Activated CD4-positive, alpha-beta T cell treated with anti-CD3 and anti-CD28 coated beads, Interleukin-2, Interleukin-6, amounts not matched to agents 100 ng/mL and 50 ng/mL, durations not matched to agents 16 hours and 8 hours (primary cell): ENCODE measurements at places on chromosomes 12 and 14.

GRCh38 chr12:44031472-44032185, 195.7 kb downstream of the TMEM117 start:
- DNase-seq: no peak

GRCh38 chr14:69320581-69321365, 60.8 kb downstream of the GALNT16 start:
- DNase-seq: no peak

DNA sequence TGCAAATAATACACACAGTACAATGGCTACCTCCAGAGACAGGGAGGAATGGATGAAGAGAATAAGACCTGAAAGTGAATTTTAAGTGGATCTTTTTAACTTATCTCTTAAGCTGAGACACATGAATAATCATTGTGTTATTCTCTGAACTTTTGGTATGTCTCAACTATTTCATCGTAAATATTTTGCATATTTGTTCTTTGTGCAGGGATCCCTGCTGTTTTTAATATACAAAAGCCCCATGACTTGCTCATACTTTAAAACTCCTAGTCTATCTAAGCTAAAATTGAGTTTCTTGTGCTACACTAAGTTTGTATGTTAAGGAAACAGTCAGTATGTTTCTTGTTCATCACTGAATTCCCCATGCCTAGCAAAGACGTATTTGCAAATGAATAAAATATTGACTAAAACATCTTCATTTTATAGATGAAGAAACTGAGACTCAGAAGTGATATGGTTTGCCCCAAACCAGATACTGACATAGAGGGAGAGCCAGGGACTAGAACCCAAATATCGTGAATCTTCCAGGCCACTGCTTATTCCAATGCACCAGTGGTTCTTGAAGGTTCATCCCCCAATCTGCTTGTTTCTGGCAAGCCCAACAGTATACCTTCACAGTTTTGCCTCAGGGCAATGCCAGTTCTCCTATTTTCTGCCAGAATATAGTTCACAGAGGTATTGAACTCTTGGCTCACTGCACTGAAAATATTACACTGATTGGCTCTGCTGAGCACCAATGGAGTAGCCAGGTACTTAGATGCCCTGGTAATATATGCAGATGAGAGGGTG, 356.9 kb downstream of the MED13L start:
- DNase-seq: no peak

DNA sequence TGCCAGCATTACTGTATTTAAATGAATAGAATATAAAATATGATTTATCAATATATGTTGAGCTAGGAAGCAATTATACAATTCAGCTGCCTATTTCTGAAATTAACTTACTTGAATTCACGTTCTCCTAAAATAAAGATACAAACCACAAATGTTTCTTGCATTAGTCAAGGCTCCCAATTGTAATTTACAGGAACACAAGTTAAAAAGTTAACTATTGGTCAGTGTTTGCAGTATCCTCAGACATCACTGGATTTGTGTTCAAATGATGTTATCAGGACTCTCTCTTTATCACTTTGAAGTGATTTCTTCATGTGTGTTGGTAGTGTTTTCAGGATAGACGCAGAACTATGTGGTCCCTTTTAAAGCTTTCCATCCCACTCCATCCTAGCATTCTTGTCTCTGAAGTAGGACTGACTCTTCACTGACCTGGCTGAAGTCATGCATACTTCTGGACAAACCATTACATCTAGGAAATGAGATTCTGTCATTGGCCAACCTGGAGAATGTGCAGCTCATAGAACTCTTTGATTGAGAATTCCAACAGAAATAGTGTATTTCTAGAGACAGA, 156.1 kb downstream of the KICS2 start:
- no peak for DNase-seq

GRCh38 chr14:96349286-96350075, 13.7 kb downstream of the ATG2B start:
- DNase-seq: peak; percentile 56

DNA sequence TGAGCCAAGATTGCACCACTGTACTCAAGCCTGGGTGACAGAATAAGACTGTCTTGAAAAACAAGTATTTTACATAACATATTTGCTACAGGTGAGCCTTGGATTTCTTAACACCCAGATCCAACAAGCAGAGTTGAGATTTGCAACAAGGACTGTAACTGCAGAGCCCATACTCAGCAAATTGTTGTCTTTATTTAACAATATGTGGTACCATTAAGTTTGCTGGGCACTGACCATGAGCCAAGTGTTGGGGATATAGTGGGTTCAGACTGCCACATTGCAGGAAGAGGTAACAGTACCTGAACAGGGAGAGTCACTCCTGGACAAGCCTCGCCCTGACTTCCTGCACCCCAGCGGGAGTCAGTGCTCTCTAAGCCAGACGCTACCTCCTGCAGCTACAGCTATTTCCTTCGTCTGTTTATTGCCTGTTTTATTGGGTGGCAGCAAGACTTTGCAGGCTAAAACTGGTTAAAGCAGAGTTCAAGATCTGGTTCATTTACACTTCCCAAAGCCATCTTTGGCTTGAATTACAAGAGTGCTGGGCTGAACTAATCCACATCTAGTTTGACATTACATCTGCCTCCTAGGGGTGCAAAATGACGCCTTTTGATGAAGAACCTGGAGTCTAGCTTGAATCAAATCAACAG, 12.5 kb downstream of the AHSA1 start:
- DNase-seq: no peak

GRCh38 chr14:94470311-94470710, 5.7 kb downstream of the SERPINA9 start:
- no peak for DNase-seq

DNA sequence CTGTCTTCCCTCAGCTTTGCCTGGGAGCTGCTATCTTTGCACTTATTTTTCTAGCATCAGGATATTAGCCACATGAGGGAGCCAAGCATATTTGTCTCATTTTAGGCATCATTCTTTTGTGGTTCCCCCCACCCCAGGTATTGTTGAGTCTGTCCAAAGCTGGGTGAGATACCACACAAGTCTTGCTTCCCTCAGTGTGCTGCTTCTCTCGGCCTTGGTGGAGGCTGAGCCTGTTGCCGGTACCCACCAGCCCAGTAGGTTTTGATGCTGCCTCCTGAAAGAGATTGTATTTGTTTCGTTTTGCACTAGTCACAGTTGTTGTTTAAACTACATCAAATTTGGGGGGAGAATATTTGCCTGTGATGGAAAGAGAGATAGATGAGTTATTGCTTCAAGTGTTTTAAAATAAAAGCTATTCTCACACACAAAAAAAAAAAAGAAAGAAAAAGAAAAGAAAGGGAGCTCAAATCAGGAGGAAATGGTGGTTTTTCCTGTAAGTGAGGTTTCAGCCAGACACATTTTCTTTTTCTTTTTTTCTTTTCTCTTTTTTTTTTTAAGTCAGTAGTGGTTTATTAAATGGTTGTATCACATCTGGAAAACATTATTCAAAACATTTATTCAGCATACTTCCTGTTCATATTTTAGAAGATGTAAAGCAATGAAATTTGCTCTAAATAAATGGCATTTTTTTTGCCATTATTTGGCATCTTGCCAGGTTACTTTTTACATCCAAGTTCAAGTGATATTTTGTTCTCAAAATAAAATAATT, 58.5 kb downstream of the SLC4A8 start:
- DNase-seq: peak; percentile 57

DNA sequence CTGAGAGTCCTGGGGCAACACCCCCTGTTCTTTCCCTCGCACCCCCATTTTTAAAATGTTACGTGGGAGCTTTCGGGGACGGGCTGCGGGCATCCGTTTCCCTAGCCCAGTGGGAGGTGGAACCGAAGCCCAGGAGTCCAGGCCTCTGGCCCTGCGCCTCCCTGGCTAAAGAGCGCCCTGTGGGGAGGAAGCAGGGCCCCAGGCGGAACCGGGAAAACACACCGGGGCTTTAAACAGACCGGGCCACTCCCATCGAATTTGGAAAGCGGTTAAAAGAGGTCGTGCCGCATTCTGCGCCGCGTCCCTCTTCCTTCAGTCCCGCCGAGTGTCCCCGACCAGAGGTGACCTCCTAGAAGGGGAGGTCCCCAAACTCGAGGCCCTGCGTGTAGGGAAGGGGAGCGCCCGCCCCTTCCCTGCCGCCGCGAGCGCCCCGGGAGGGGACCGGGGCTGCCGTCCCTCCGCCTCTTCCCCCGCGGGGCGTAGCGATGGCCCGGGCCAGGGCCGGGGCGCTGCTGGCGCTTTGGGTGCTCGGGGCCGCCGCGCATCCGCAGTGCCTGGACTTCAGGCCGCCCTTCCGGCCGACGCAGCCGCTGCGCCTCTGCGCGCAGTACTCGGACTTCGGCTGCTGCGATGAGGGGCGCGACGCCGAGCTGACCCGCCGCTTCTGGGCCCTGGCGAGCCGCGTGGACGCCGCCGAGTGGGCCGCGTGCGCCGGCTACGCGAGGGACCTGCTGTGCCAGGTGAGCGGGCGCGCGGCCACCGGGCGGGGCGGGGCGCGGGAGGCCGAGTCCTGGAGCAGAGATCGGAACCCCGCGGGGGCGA, at the start of gene HHIPL1:
Gene HHIPL1, plus strand, starts transcription at position 407 of the 822 bp plus-strand sequence. Its CDS starts 79 bp downstream, at position 486.
- no peak for DNase-seq

DNA sequence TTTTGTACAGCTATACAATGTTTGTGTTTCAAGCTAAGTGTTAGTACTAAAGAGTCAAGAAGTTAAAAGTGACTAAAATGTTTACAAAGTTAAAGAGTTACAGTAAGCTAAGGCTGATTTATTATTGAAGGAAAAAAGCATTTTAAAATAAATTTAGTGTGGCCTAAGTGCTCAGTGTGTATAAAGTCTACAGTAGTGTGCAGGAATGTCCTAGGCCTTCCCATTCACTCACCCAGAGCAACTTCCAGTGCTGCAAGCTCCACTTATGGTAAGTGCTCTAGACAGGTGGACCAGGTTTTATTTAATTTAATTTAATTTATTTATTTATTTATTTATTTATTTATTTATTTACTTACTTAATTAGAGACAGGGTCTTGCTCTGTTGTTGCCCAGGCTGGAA, 19.6 kb downstream of the DLK1 start:
- no peak for DNase-seq

- no peak for DNase-seq
These were observed 162.9 kb downstream of the LRIG3 start for GRCh38 chr12:58757422-58757821.

GRCh38 chr12:122226366-122227125, 694 bp upstream of the DIABLO start:
- DNase-seq: no peak

GRCh38 chr12:51395283-51396230, 4.4 kb upstream of the GALNT6 start:
- DNase-seq: peak; percentile 69

DNA sequence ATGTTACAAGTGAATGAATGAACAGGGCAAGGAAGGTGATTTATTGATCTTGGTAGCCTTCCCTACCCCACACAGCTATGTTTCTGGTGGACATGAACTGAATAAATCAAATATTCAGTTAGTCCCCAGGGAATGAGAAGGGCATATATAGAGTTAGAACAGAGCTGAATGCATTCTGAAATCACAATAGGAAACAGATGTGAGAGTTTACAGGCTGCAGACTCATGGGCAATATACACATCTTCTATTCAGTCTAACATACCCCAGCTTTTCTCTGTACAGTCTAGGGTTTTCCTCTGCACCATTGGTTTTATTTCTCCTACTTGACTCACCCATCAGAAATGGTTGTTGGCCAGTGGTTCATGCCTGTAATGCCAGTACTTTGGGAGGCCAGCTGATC, 7.3 kb upstream of the STX2 start:
- DNase-seq: no peak

- DNase-seq: no peak
These were observed 32.0 kb downstream of the EAPP start for GRCh38 chr14:34507459-34507858.

GRCh38 chr12:73057428-73057827, 785.3 kb downstream of the TRHDE start:
- no peak for DNase-seq

DNA sequence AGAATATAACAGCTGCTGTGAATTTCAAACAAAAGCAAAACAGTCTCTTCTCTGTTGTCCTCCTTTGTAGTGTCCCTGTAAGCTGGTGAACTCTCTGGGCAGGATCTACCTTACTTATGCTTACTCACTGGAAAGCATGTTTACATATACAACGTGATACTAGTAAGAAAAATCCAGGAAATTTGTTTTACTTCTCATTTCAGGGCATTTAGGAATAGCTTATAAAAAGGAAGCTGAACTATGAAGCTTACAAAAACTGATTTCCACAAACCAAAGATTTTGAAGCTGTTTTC, 311.0 kb downstream of the NOVA1 start:
- DNase-seq: no peak

DNA sequence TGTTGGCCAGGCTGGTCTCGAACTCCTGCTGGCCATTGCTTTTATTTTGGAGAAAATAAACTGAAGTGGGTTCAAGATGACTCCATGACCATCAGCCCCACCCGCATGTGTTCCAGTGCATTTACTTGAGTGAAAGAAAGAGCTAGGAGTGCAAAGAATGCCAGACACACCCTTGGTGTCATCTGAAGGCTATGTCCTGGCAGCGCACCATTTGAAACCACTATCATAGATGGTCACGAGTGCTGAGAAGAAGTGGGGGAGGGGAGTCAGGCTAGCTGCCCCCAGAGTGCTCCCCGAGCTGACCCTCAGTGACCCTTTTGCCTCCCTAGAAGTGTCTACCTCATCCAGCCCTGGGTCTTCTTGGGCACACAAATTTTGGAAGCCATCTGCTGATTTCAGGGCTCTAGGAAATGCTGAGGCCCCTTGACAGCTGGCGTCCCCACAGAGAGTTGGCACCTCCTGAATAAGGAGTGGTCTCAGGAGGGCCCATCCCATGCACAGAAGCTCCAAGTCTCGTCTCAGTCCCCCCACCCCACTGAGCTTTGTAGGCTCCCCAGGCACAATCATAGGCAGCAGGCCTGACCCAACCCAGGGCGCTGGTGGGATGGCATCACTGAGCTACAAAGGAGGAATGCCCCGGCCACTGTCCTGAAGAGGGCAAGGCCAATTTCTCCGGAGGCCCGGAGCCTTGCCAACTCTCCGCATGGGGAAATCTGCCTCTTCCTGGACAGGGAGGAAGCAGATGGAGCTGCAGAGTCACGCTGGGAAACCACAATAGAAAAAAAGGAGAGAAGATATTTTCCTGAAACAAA, 28.0 kb downstream of the PXN start:
- DNase-seq: no peak

- DNase-seq: no peak
These were observed 268.3 kb upstream of the PRKD1 start for GRCh38 chr14:30195941-30196340.

GRCh38 chr12:51389302-51389999, 1.8 kb downstream of the GALNT6 start:
- no peak for DNase-seq

GRCh38 chr14:65164068-65164824, 61.9 kb upstream of the MAX start:
- peak; percentile 74 for DNase-seq

- no peak for DNase-seq
These were observed 42.1 kb downstream of the CIT start for GRCh38 chr12:119835068-119835467.

- no peak for DNase-seq
These were observed 8.8 kb upstream of the PHC1 start for GRCh38 chr12:8905546-8905945.

- DNase-seq: no peak
These were observed 554 bp upstream of the DEGS2 start for GRCh38 chr14:100159865-100160533.

GRCh38 chr12:47307680-47308399, 228.1 kb upstream of the AMIGO2 start:
- DNase-seq: peak; percentile 79
